NCI-H2171 (cell line): ENCODE measurements at places on chromosomes 5 and 9.

GRCh38 chr9:81801190-81801589 lies 111.8 kb upstream of the TLE1 start:
- DNase-seq: no peak

DNA sequence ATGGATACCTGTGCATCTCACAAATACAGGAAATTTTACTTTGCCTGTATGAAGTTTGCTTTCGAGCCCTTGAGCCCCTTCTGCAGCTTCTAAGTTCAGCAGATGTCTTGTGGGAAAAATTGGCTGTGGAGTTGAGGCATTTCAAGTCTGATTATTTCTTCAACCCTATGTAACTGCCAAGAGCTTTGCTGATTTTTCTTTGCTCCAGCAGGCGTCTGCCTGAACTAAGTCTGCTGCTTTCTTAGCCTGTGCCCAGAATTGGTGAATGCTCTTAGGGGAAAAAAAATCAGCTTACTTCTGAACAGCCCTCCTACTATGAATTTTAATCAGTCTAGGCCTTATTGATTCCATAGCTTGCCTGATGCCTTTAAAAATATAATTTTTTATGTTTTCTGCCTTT lies 41.2 kb downstream of the RIC1 start:
- no peak for DNase-seq

DNA sequence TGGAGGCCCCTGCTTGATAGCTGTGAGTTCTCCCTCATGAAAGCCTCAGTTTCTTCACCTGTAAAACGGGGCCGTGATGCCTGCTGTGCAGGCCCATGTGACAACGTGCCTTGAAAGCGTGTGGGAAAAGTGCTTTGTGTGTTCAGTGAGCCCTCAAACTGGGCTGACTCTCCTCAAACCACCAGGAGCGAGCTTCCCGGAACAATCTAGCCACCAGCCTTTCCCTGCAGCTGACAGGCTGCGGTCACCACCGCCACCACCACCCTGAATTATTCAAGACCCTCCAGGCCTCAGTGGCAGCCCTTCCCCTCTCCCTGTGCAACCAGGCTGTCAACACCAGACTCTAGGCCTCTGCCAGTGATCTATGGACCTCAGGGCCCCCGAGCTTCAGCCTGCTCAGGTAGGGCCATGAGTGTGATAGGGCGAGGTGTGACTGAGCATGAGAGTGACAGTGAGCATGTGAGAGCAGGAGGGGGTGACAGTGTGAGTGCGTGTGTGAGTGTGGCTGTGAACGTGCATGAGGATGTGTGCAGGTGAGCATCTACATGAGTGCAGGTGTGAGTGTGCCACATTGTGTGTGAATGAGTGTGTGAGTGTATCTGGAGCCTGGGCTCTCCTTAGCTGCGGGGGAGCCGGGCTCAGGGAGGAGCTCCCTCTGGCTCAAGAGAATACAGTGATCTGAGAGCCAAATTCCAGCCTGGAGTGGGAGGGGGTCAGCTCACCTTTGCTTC lies 53.3 kb upstream of the PSD2 start:
- no peak for DNase-seq

DNA sequence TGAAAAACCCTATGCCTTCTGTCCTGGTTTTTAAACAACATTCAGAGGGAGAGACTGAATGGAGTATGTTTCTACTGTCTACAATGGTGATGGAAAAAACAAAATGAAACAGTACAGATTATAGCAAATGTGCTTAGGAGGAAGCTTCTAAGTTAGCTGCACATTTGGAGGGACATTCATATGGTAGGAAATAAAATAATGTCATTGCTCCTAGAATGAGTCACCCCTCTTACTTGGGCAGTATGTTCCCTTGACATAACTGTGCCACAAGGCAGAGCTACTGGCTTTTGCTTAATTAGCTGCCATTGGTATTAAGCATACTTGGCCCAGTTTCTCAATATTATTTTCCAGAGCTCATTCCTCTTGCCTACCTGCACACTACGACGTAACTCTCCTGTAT lies 128.9 kb downstream of the GDNF start:
- DNase-seq: no peak

DNA sequence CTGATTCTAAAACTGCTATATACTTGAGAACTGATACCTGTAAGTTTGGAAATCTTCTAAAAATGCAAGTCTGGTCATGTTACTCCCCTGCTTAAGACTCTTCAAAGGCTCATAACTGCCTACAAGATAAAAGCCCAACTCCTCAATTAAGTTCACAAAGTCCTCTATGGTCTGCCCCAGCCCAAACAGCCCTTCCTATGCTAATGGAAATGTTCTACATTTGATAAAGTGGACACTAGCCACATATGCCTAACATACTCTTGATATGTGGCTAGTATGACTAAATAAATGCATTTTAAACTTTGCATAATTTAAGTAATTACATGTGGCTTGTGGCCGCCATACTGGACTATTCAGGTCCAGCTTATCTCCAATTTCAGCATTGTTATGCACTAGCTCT lies 204.5 kb downstream of the AP3B1 start:
- DNase-seq: no peak

GRCh38 chr9:114898741-114899140 lies 31.6 kb downstream of the TNFSF8 start:
- no peak for DNase-seq
